ENCODE measurements at places on chromosomes 7 and 10. TPM values are rescaled to one million over a fixed set of nuclear protein-coding genes. Genes with fewer than 3 reads are reported as not detected.

GRCh38 chr10:103373544-103373943 lies 5.8 kb downstream of the TAF5 start:
- no peak for DNase-seq

- DNase-seq: no peak
These were observed 1672.9 kb downstream of the REEP3 start for GRCh38 chr10:65194126-65194525.

GRCh38 chr7:142345811-142346210 lies 88.0 kb upstream of the PRSS58 start:
- no peak for DNase-seq

DNA sequence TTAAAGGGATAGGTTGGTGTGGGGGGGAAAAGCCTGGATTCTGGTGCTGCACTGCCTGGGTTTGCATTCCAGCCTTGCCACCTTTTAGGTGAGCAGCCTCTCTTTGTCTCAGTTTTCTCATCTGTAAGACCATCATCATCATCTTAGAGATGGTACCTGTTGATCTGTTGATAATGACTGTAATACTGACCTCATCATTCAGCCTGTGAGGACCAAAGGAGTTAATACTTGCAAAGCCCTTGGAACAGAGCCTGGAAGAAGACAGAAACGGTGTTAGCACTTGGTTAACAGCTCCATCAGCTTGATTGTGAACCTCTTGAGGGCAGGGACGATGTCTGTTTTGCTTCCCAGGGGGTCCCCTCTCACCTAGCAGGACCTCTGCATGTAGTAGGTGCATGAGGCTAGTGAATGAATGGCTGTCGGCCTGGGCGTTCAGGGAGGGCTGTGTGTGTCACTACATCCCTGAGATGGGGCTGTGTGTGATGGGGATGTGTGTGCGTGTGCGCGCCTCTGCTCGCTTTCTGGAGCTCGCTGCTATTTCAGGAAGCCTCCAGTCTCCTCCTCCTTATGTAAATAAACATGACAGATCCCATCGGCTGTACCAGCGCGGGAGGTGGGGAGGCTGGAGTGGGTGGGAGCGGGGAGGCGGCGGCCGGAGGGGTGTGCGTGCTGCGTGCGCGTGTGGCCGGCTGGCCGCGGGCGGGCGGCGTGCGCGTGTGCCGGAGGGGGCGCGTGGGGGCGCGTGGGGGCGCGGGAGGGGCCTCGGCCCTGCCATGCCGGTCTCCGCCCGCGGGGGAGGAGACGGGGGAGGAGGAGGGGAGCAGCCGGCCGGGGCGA lies 61.2 kb downstream of the NEURL1 start:
- peak; percentile 60 for DNase-seq

GRCh38 chr10:36504758-36505157 lies 620.6 kb upstream of the ANKRD30A start:
- no peak for DNase-seq

GRCh38 chr7:25756601-25757000 lies 395.4 kb upstream of the NFE2L3 start:
- no peak for DNase-seq

The PYROXD2 gene
- total RNA-seq: 13.2 TPM

The PILRB gene
- total RNA-seq: 75.4 TPM

All from breast epithelium (tissue), 4 donors.